Stromal cell of bone marrow (primary cell): ENCODE measurements at places on chromosomes 6 and 20.

GRCh38 chr20:37728635-37728983 lies 34.8 kb downstream of the CTNNBL1 start:
- DNase-seq = no peak

DNA sequence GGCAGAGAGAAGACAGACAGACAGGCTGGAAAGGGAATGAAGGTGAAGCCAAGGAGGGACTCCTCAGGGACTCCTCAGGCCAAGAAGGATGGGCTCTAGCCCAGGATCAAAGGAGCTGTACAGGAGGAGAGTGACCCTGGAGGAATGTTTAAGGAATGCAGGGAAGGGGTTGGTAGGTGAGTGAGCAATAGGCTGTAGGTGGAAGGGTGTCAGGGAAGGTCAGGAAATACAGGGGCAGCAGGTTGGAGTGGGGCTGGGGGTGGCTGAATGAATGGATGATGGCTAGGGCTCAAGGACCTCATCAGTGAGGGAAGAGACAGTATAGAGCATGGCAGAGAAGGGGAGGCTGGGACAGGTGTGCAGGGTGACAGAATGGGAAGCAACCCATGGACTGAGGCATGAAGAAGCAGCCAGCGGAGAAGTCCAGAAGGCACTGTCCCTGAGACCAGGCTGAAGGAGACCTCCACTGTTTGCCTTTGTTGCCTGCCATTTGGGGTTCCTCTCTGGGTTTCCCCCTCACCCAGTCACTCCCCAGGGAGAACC lies 13.2 kb downstream of the SYNGAP1 start:
- no peak for DNase-seq

- DNase-seq = no peak
These were observed 8.9 kb downstream of the ESF1 start for GRCh38 chr20:13775867-13776266.

DNA sequence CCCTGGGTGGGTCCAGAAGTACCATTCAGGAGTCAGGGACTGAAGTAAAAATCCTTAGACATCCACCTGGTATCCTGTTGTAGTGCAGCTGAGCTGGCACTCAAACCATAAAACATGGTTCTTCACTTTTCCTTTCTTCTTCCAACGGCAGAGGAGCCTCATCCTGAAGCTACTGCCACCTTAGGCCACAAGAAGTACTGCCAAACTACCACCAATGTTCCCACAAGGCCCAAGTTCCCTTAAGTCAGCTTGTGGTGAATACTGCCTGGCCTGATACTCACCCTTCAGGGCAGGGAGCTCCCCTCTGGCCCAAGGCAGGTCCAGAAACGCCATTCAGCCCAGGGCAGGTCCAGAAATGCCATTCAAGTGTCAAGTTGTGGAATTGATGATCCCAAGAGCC lies 1053.4 kb upstream of the CITED2 start:
- DNase-seq = no peak

DNA sequence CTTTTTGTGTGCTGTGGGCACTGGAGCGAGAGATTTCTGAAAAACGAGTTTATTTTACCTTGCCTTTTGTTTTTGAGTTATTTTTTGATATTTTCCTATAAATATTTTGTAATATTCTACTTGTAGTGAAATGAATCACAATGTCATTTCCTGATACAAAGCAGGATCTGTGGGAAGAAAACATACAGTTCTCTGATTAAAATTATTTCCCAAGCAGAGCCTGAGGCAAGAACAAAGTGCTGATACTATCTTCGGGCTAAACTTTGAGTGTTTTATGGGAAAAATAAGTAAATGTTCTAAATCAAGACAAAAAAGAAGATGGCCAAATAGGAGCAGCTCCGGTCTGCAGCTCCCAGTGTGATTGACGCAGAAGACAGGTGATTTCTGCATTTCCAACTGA lies 33.7 kb upstream of the ELOVL5 start:
- no peak for DNase-seq

GRCh38 chr6:19812512-19813119 lies 24.6 kb upstream of the ID4 start:
- peak; percentile 36 for DNase-seq

DNA sequence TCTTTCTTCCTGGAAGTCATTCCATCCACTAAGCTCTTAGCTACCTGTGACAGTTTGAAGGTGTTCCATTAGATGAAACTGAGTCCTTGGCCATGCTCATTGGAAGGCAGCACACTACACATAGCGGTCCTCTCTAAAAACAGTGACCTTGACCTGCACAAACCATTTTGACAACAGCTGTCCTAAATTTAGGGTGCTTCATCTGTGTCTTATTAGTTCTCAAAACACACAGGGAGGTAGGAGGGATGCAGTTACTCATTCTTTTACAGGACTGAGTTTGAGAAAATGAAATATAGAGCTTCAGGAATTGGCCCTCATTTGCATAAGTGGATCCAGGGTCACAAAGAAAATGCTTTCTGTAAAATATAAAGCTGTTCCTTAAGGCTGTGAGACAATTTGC lies 20.4 kb upstream of the MAP3K4 start:
- no peak for DNase-seq

DNA sequence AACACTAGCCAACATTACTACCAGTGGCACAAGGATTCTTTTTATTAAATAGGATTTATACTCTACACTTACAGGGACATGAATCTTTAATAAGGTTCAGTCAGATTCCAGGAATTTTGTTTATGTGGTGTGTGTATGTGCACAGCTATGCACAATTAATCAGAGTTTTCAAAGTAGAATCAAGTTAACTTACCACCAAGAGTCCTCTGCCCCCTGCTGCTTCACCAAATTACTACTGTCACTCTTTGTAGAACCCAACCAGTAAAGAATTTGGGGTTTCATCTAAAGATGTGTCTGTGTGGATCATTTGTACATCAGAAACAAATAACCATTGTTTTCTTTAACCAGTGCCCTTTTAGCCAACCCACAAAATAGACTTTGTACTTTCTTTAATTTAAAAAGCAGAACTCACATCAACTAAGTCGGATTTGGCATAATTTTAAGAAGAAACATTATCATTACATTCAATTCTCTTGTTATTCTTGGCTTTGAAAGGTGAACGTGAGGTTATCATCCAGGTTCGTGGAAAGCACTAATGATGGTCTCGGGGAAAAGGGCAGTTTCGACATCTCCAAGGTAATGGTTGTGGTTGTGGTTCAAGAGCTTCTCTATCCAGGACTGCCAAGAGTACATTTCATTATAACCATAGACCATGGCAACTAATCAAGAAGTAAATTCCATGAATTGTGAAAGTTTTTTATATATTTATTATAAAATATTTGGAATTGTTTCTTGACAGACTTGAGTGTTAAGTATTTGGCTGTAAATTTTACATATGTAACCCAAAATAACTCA lies 514.3 kb upstream of the ID4 start:
- DNase-seq = no peak

GRCh38 chr6:44078827-44079671 lies 48.2 kb downstream of the MRPL14 start:
- DNase-seq = peak; percentile 54

GRCh38 chr20:54058420-54059139 lies 11.8 kb downstream of the BCAS1 start:
- no peak for DNase-seq

GRCh38 chr6:159299566-159299965 lies 130.4 kb downstream of the FNDC1 start:
- DNase-seq = no peak

DNA sequence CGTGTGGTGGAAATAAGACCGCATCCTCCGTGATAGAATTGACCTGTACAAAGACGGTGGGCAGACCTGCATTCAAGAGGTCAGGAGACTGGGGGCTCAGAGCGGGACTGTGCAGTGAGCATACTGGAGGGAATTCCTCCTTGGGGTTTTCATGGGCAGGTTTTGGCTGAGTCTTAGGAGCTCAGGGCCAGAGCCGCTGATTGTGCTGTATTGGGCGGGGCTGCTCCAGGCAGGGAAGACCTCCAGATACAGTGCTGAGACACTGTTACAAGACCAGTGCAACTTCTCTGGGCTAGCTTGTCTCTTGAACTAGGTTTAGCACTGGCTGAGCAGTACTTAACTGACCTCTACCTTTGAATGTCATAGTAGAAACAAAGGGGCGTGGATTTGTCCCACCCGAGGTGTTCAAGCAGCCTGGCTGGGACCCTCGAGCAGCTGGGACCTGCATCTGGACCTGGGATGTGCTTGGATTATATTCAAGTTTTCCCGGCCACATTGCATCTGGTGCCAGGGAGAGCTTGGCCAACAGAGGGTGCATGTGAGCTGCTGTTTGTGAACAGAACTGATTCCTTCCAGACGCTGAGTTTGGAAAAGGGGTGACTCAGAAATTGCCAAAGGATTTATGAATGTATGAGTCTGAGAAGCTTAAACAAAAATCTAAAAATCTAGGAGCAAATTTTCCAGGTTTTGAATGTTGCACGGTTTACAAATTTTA lies 33.4 kb upstream of the SLC22A1 start:
- DNase-seq = peak; percentile 88

DNA sequence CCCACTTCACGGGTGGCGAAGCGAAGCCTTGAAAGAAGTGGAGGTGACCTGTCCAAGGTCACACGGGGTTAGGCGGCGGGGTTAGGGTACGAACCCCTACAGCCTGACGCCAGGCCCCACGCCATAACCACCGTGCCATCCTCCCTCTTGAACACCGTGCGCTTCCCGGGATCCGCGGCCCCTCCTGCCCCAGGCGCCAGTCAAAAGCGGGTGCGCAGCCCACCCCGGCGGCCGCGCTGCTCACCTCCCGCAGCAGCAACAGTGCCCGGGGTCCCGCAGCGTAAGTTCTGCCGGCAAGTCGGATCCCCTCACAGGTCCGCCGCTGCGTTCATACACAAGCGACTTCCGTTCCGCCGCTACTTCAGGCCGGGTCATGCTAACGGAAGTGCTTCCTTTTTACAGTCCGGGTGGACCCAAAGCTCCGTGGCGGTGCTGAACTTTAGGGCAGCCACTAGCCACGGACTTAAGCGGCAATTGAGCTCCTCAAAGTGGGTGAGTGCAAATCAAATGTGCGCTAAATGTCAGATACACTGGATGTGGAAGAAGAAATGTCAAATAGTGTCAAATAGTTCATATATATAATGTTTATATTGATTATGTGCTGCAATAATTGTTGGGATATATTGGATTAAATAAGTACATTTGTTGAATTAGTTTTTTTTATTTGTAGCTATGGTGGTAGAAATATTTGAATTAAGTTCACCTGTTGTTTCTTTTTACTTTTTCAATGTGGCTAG lies at the start of gene CDK5RAP1:
Gene CDK5RAP1 (minus strand): TSS at position 336 of the 737 bp plus-strand sequence. CDS start 4,455 bp downstream, outside the sequence.
- DNase-seq = peak; percentile 79

DNA sequence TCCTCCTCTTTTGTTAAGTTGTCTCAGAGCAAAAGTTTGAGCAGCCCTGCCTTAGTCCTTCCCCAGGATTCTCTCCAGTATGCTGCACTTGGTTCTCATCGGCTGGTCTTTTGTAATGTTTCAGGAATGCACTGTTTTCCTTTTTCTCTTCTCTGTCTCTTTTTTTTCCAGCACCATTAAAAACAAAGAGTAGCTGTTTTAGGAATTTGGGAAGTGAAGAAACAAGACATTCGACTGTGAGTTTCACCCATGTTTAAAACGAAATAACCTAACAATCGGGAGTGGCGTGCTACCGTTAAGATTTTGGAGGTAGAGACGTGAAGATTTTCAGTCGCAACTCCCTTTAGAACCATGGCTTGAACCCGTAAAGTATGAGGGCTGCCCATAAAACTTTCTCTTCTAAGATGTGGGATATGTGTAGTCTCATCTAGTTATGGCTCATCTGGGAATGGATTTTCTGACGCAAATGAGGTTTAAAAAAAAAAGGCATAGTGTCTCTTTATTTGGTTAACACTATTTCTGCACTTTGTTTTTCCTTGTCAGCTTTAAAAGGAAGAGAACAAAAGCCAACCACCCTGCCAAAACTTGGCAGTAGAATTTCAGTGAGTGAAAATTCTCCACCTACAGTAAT lies 35.9 kb upstream of the RAB23 start:
- DNase-seq = peak; percentile 92

DNA sequence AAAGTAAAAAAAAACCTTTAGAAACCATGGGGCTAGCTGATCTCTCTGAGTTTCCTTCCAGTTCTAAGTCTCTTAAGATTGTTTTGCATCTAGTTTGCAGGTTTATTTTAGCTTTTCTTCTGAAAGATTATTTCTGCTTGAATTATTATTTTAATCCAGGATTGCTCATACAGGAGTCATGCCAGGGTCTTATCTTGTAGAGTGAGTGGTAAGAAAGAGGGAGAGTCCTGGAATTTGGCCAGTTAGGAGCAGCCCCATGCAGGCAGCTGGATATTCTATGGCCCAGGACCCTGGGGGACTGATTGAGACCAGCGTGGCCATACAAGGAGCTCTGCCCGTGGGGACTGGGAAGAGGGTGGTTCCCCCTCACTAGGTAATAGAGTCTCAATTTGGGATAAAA lies 178.9 kb upstream of the HEY2 start:
- no peak for DNase-seq

DNA sequence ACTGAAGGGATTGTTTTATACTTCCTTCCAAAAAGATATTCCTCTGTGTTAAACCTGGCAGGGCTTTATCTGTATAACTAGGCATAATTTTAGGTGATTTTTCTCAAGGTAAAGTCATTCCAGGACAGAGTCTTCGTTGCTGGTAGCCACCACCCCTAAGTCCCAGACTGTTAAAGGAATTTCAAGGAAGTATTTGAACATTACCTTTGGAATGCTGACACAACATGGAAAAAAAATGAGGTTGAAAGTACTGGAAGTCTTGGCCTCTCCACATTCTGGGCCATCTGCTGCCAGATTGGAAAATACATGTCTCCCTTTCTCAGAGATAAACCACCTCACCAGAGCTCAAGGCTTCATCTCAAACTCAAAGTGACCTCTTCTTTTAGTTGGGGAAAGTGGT lies 27.0 kb upstream of the ETV7 start:
- no peak for DNase-seq

DNA sequence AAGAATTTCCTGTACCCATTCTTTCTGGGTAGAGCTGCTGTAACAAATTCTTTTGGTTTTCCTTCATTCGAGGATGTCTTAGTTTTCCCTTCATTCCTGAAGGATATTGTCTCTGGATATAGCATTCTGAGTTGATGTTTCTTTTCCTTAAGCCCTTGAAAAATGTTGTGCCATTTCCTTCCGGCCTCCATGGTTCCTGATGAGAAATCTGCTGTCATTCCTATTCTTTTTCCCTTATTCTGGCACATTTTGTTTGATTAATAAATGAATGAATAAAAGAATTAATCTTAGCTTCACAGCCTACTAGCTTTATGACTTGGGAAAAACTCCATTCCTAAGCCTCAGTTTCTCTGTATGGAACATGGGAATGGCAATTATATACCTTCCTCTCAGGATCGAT lies 173.1 kb downstream of the EYA2 start:
- no peak for DNase-seq

GRCh38 chr6:12064131-12064530 lies 52.0 kb downstream of the HIVEP1 start:
- peak; percentile 19 for DNase-seq

GRCh38 chr6:85747093-85747492 lies 104.4 kb upstream of the SYNCRIP start:
- DNase-seq = peak; percentile 40
